Gastroesophageal sphincter (tissue), 4 donors: ENCODE measurements at places on chromosomes 3 and 15. TPM values are rescaled to one million over a fixed set of nuclear protein-coding genes. Genes with fewer than 3 reads are reported as not detected.
A peak's percentile ranks its signal among the peaks of the same experiment; 100 is the strongest.

The FAM174B gene
- total RNA-seq = 9.2 TPM

The CD200 gene
- total RNA-seq = 5.4 TPM

The PLSCR2 gene
- total RNA-seq = not detected

The RBPMS2 gene
- 14.6 TPM for total RNA-seq

The WDR82 gene
- 89.3 TPM for total RNA-seq

The PARP16 gene
- 16.2 TPM for total RNA-seq

The ANKUB1 gene
- total RNA-seq = not detected

The IL17RD gene
- 6.3 TPM for total RNA-seq

The CFAP100 gene
- not detected for total RNA-seq

The LRRC2 gene
- not detected for total RNA-seq

The P2RY13 gene
- 2.5 TPM for total RNA-seq

The ROPN1 gene
- not detected for total RNA-seq

The LDHAL6B gene
- total RNA-seq = 0.54 TPM

GRCh38 chr3:131193641-131194238, 167.1 kb downstream of the NEK11 start:
- no peak for ATAC-seq

- ATAC-seq = no peak
These were observed 87.4 kb upstream of the ARHGEF3 start for GRCh38 chr3:56889131-56889530.

GRCh38 chr15:35768949-35769348, 223.0 kb upstream of the DPH6 start:
- no peak for ATAC-seq

GRCh38 chr3:22263042-22263441, 512.0 kb upstream of the ZNF385D start:
- ATAC-seq = no peak

- ATAC-seq = no peak
These were observed 60.4 kb downstream of the CACNA2D2 start for GRCh38 chr3:50442945-50443579.

GRCh38 chr15:35166730-35167359, 81.8 kb upstream of the NANOGP8 start:
- no peak for ATAC-seq

- no peak for ATAC-seq
These were observed 131.5 kb upstream of the ALCAM start for GRCh38 chr3:105235221-105235620.

DNA sequence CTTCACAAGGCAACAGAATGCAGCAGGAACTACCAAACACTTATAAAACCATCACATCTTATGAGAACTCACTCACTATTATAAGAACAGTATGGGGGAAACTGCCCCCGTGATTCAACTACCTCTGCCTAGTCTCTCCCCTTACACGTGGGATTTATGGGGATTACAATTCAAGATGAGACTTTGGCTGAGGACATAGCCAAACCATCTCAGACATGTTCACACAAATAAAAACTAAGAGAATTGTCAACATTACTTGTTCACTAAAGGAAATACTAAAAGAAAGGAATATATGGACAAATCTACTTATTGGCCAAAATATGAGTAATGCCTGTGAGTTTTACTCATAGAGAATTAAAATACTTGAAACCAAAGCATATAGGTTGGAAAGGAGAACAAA, 505.1 kb downstream of the IGSF11 start:
- ATAC-seq = no peak

DNA sequence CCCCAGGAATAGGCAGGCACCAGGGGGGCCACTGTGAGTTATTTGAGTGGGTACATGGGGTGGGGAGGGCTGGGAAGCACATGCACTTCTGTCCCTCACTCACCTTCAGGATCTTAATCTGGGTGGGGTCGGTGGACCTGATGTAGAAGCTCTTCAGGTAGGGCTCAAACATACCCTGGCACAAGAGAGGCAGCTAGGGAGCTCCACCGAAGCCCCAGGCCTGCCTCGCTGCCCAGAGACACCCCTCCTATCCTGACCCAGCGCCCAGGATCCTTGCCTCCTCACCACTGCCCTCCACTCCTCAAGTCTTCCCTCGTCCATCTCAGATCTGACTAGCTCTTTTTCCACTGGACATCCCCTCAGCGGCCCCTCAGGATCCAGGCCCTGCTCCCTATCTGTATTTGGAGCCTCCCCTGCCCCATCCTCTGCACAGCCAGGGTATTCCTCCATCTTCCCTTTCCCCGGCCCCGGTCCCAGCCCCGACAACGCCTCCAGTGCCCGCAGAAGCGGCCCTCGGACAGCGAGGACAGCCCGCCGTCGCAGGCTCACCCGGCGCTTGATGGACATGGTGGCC, 30.0 kb downstream of the AP3B2 start:
- ATAC-seq = no peak

DNA sequence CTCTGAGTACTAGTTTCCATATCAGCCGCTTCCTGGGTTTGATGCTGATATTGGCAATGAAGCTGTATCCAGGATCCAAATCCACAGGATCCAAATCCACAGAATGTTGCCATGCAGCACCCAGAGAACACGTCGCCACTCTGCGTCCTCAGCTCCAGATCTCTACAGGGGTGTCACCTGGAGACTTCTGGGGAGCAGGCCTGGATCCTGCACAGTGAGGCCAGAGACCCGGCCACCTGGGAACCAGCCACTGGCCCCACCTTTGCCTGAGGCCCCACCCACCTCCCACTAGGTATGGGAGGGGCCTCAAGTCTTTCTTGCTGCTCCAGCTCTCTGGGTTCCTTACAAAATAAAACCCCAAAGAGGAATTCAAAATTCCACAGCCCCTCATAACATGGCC, 123.9 kb downstream of the LRRK1 start:
- ATAC-seq = no peak

DNA sequence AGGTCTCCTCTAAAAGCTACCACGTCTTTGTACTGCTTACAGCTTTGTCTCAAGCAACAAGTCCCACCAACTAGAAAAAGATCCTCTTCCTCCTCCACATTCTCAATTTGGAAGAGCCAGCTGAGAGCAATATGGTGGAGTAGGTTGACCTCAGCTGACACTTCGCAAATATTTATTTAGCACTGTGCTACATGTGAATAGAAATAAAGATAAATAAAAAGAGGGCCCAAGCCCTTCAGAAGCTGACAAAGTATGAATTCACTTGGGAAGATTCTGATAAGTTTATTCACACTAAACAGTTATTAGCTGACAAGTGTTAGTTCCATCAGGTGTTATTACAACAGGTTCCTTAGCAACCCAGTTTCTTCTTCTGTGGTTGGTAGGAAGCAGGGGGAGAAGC, 310.3 kb downstream of the GBE1 start:
- ATAC-seq = no peak

DNA sequence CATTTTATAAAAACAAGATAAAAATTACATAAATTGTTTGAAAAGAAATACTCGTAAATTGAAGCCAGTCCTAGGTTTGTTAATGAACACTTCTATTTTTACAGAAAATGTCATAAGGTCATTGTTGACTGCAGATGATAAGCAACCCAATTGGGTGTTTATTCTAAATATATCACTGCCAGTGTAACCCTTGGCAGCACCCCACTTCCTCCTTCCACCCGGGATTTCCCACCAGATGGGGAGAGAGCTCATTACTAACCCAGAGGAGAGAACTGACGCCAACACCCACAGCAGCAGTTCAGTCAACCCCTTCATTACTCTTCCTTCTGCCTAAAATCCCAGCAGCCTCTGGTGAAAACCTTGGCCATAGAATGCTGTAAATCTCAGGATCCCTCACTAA, 307.6 kb downstream of the GAP43 start:
- no peak for ATAC-seq

GRCh38 chr15:26686547-26687187, 86.2 kb downstream of the GABRB3 start:
- no peak for ATAC-seq

- no peak for ATAC-seq
These were observed 50.6 kb downstream of the PGPEP1L start for GRCh38 chr15:98956796-98957553.

GRCh38 chr15:85795337-85796305, 896 bp upstream of the KLHL25 start:
- ATAC-seq = no peak

DNA sequence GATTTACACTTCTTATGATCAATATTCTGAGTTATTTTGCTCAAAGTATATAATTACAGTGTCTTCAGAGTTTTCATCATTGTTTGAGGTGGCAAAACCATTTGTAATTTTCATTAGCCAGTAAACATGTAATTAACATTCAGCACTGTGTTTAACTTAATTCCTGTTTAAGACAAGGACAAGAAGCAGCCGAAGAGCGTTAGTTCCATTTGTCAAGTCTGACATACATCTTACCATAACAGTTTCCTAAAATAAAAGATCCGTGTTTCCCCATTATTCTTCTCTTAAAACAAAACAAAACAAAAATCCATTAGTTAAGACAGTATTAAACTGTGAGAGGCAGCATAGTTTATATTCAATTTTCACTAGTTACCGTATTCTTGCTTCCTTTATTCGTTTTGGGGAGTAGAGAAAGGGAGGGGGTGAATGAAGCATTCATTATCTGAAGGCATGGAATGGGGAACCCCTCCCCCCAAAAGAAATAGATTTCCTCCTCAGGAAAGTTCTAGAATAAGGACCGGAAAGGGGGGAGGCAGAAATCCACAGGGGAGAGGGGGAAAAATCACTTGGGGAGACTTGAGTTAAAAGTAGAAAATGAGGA, 5.5 kb upstream of the NR2F2 start:
- ATAC-seq = no peak

GRCh38 chr15:61141497-61142125, 87.5 kb downstream of the RORA start:
- no peak for ATAC-seq

DNA sequence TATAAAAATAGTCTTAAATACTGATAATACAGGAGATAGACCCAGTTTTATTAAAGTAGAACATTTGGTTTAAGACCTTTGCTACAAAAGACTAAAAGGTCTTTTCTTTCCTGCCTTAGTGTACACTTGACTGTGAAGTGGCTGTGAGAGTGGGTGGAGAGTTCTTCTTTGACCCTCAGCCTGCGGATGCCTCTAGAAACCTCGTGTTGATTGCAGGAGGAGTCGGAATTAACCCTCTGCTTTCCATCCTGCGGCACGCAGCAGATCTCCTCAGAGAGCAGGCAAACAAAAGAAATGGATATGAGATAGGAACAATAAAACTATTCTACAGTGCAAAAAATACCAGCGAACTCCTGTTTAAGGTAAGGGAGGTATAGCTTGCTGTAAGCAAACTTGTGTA, 36.5 kb downstream of the OXNAD1 start:
- no peak for ATAC-seq

DNA sequence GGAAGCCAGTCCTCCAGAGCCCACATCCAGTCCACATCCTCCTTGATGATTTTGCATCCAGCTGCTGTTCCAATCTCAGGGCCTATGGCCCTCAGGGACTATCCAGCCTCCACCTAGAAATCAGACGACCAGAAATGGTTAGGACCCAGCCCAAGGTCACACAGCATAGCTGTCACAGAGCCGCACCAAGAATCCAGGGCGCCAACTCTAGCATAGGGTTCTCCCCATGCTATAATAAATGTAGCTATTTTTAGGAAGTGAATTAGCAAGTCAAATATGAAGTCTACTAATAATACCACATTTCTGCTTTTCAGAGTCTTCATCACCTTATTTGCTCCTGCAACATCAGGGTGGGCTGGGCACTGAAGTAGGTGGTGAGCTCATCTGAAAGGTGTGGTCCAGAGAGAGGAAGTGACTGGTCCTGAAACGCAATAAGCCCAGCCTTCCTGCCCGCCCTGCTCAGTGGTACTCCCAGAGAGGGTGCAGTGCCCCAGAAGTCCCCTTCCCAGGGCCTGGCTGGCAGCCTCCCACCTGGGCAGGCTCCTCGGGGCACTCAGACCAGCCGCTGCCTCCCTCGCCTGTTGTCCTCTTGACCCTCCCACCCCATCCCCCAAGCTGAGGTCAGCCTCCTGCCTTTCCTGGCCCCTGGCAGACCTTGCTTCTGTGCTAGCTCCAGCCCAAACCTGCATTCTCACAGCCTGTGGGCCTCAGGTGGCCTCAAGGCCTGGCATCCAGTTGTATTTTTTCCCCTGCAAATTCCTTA, 17.6 kb upstream of the CYP11A1 start:
- ATAC-seq = peak; percentile 45

- no peak for ATAC-seq
These were observed 46.3 kb upstream of the VPS8 start for GRCh38 chr3:184765730-184766074.

GRCh38 chr3:87414271-87414670, 137.9 kb upstream of the POU1F1 start:
- no peak for ATAC-seq

GRCh38 chr3:66053550-66054094, 14.9 kb upstream of the MAGI1 start:
- peak; percentile 43 for ATAC-seq
